H9 (cell line): ENCODE measurements at places on chromosomes 5 and 9. TPM values are rescaled to one million over a fixed set of nuclear protein-coding genes. Genes with fewer than 3 reads are reported as not detected.
A peak's percentile ranks its signal among the peaks of the same experiment; 100 is the strongest.

Gene OCLN
- 105 and 109 TPM in 2 replicates for total RNA-seq

DNA sequence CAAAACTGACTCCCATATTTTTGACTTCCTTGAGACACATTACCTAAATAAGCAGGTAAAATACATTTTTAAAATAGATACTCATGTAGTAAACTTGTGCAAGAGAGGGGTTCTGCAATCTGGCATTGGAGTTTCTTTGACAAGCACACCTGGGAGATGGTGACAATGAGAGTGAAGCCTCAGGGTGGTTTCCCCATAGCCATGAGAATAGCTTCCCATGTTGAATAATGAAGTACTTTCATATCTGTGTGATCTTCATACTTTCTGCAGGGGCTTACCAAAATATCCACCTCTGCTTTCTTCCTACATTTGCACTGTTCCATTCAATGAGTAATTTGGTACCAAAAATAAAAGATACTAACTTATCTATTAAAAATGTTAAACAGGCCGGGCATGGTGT, 44.7 kb upstream of the VCAN start:
- no peak for DNase-seq

- peak; percentile 92 for DNase-seq
These were observed at the start of gene DMRTA1 for GRCh38 chr9:22446589-22446949. DMRTA1 (plus strand) TSS chr9:22446824; CDS start chr9:22447066, 242 bp downstream.

DNA sequence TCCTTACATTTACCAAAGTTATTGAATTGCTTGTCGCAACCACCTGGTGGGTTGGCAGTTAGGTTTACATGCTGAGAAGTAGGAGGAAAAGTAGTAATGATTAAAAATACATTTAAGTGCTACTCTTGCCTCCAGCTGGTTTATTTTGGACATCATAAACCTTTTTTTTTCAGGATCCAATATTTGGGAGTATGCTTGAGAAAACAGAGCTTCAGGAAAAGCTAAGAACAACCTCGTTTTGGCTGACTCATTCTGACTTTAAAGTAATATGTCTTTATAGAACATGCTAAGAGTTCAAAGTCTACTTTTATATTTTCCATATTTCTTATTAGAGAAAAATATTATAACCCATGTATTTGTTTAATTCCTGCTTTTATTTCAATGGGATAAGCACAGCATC, 41.7 kb upstream of the BNC2 start:
- no peak for DNase-seq

GRCh38 chr5:10502578-10502977, 60.9 kb downstream of the ROPN1L start:
- DNase-seq, result peak; percentile 52

Gene SLC45A2
- not detected in 2 replicates for total RNA-seq

Gene DOCK2
- 7.8 and 8.3 TPM in 2 replicates for total RNA-seq

Gene TXNDC8
- not detected in 2 replicates for total RNA-seq

DNA sequence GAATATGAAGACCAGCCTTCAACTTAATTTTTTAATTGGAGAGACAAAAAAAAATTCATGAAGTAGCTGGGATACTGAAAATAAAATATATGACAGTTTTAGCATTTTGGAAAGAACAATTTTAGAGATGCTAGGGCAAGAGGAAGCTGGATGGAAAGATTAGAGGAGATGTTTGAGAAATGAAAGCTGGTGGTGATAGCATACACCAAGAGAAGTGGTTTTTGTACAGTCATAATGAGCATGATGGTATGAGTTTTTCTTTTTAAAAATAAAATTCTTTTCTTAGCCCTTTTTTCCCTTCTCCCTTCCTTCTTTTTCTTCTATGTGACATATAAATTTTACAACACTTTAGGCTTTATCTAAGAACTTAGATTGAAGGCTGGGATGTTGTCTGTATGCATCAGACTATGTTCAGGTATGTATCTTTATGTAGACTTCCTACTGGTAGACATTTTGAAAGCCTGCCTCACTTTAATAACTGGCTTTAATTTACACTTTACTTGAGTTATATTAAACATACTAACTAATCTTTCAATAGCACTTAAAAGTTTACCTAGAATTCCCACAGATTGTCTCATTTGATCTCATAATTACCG, 522.5 kb downstream of the TLE4 start:
- no peak for DNase-seq

DNA sequence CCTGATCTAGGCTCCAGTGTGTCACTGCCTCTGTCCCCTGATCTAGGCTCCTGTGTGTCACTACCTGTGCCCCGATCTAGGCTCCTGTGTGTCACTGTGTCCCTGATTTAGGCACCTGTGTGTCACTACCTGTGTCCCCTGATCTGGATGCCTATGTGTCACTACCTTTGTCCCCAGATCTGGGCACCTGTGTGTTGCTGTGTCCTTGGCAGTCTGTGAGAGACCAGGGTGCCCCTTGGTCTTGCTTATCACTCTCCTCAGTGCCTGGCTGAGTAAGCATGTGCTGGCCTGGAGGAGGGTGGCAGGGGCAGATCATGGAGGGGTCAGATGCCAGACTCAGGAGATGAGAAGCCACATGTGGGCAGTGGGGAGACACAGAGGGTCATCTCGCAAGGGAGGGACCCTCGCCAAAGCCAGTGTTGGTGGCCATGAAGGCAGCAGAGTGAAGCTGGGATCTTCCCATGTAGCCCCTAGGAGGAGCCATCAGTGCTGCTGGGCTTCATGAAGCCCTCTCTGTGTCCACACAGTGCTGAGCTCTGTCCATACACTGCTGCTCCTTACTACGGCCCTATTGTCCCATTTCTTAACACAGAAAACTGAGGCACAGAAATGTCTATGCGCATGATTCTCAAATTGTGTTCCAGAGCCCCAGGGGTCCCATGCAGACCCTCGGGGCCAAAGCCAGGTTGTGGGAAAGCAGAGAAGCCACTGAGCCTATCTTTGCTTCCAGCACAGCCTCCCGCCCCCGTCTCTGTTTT, 15.5 kb downstream of the OLFML2A start:
- DNase-seq, result no peak

GRCh38 chr5:172688349-172689217, 47.5 kb downstream of the NEURL1B start:
- no peak for DNase-seq

Gene SLC38A9
- 48.5 and 48.8 TPM in 2 replicates for total RNA-seq

DNA sequence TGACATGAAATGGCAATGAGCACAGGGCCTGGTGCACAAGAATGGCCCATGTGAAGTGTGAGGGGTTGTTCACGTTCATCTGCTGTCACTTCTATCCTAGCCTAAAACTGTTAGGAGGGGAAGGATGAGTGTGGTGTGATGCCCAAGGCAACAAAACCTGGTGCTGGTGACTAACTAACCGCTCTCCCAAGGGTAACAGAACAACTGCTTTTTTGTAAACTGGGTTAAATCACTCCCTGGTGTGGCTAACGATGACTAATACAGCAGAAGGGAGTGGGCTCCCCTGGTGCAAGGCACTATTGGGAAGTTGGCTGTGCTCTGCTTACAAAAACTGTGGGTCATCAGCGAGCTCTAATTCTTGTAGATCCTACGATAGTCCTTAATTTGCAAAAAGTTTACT, 103.2 kb upstream of the VCAN start:
- no peak for DNase-seq

GRCh38 chr9:118503236-118503635, 799.0 kb downstream of the TLR4 start:
- DNase-seq, result no peak

Gene GABRA1
- not detected in 2 replicates for total RNA-seq

GRCh38 chr9:136244969-136245218, 718 bp downstream of the QSOX2 start:
- DNase-seq, result no peak

Gene EPB41L4A
- total RNA-seq, result 4.8 and 4.9 TPM in 2 replicates

Gene PTRH1
- total RNA-seq, result 10.6 and 10.9 TPM in 2 replicates

GRCh38 chr9:114153761-114154599, 1.4 kb upstream of the COL27A1 start:
- DNase-seq, result peak; percentile 87
